ENCODE measurements at places on chromosomes 7 and 10. TPM values are rescaled to one million over a fixed set of nuclear protein-coding genes. Genes with fewer than 3 reads are reported as not detected.

The TRIM50 gene
- not detected for total RNA-seq

The GPER1 gene
- 2.0 TPM for total RNA-seq

The RSPH10B gene
- total RNA-seq, result not detected

The SYT15B gene
- 0.56 TPM for total RNA-seq

The PODXL gene
- 1.4 TPM for total RNA-seq

The MACROH2A2 gene
- 17.4 TPM for total RNA-seq

The SLF2 gene
- 21.7 TPM for total RNA-seq

The AMZ1 gene
- total RNA-seq, result 0.54 TPM

The FXYD4 gene
- not detected for total RNA-seq

The NAT16 gene
- not detected for total RNA-seq

The NEUROD6 gene
- not detected for total RNA-seq

The ZNF487 gene
- 2.5 TPM for total RNA-seq

The FAM25A gene
- total RNA-seq, result not detected

The CPA2 gene
- total RNA-seq, result not detected

The TEX47 gene
- not detected for total RNA-seq

Measured in IMR-90 (cell line).